Activated T-cell treated with anti-CD3 and anti-CD28 coated beads for 48 hours (primary cell): ENCODE measurements at places on chromosomes 7 and 10.

- no peak for DNase-seq
Observed at GRCh38 chr7:126557271-126557670, 695.5 kb downstream of the GRM8 start.

GRCh38 chr7:115297656-115298055 is 375.8 kb downstream of the MDFIC start:
- no peak for DNase-seq

DNA sequence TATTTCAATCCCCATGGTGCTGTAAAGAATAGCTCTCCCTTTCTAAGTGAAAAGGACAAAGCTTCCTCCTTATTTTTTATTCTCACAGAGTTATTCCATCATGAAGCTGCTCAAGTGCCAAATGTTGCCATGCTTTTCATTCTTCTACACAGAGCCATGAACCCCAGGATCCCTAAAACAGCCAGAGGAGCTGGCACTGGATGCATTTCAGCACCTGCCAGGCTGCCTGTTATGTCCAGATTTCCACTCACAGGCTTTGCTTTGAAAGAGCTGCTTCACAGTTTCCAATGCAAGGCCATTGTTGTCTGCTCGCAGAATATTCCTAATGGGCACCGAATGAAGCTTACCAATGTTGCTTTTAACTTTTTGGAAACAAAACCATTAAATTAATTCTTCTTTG is 256.2 kb upstream of the NPSR1 start:
- no peak for DNase-seq

DNA sequence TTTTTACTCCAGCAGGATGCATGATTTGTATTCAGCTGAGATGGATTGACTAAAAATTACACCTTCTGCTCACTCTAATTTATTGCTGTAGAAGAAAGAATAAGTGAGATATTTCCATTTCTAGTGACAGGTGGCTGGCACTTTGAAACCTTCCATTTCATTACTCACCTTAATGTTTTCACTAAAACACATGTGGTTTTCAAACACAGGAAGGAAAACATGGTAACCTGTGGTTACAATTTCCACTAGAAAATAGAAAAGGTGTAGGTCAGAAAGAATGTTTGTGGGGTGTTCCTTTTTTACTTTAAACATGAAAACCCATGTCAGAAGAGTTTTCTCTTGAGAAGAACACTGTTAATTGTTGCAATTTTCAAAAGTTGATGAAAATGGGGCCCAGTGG is 12.0 kb upstream of the PRKCQ start:
- no peak for DNase-seq

DNA sequence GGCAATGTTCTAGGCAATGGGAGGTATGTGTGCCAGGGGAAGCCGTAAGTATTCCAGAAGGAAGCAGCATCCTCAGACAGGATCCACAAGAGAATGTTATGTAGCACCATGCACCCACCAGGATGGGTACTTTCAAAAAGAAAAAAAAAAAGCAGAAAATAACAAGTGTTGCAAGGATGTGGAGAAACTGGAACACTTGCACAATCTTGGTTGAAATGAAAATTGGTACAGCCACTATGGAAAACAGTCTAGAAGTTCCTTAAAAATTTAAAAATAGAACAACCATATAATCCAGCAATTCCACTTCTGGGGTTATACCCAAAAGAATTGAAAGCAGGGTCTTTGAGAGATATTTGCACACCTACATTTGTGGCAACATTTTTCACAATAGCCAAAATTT is 20.2 kb downstream of the C10orf71 start:
- DNase-seq: no peak
